Amygdala (tissue), 56 donors: ENCODE measurements at places on chromosomes 7 and 10.

DNA sequence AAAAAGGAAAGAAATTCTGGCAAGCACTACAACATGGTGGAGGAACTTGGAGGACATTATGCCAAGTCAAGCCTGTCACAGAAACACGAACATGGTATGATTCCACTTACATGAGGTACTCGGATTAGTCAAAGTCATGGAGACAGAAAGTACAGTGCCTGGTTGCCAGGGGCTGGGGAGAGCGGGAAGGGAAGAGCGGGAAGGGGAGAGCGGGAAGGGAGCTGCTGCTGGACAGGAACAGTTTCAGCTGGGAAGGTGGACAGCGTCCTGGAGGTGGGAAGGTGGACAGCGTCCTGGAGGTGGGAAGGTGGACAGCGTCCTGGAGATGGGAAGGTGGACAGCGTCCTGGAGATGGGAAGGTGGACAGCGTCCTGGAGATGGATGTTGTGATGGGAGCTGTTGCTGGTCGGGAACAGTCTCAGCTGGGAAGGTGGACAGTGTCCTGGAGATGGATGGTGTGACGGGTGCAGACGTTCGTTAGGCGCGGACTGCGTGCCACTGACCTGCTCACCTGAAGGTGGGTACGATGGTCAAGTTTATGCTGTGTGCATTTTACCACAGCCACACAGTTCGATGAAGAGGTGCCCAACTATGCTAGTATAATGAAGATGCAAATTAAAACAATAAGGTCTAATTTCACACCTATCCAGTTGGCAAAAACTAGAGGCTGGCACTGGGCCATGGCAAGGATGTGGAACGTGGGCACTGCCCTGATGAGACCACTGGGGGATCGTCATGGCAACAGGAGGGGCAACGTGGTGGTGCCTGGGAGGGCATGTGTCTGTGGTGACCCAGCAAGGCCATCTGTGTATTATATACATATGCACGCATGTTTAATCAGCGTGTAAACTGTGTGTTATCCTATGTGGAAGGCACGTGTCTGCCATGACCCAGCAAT is 103.8 kb downstream of the NKX6-2 start:
- DNase-seq, result no peak

- no peak for DNase-seq
Measured at GRCh38 chr7:388961-389701, 99.2 kb downstream of the FOXL3 start.

- no peak for DNase-seq
Measured at GRCh38 chr7:91137153-91137787, 127.0 kb upstream of the FZD1 start.

GRCh38 chr7:100130608-100131453 is 4.1 kb downstream of the MBLAC1 start:
- DNase-seq, result peak; percentile 56

DNA sequence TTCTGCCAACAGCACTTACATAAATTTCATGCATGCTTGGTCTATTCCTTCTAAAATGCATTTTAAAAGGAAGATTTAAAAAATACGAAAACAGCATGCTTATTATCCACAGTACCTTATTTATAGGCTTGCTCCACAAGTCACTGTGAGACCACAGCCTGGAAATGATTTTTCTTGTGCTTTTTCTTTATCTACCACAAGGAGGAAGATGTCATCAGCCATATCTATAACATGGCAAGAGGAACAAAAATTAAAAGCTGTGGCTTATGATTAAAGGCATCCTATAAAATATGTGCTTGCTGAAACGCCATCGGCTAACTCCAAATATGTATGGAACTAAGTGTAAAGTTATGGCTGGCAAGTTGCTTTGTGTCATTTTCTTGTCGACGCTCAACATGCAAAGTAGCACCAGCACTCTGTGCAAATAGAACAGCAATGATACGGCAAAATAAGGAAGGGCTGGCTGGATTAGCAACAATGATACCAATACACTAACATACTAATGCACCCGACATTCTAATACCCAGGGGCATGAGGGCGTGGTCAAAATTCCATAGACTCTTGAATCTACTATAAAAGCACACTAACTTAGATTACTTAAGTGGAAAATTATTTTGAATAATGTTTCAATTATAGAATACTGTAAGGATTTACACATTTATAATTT is 41.2 kb upstream of the AKR1E2 start:
- no peak for DNase-seq

GRCh38 chr10:103609231-103610082 is 116.0 kb downstream of the NEURL1 start:
- DNase-seq, result no peak

DNA sequence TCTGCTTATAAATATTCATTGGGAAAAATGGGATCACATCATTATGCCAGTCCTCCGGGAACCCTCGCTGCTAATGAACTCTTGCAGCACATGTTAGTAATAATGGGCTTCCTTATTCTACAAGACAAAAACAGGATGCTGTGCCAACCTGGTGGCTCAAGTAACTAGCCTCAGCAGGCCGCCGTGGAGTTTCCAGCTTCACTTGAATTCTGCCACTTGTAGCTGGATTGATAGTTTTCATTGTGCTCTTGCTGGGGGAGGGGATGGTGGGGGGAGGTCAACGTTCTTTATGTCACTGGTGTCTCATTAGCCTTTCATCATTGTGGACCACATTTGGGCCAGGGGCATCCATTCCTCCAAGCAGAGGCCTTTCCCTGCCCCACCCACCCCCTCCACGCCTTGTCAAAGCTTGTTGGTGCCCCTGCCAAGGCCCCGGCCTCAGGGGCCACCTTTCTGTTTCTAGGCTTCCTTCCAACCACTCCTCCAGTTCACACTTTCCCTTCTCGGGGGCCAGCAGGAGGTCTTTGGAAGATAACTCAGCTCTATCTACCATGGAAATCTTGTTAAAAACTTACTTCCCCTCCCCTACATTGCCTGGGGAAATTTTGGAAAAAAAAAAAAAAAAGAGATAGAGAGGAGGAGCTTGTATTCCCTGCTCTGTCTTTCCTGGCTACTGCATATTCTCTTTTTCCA is 153.9 kb downstream of the BMPER start:
- DNase-seq, result peak; percentile 66

GRCh38 chr7:30027065-30027456 is 559 bp upstream of the FKBP14 start:
- no peak for DNase-seq

- DNase-seq, result no peak
Measured at GRCh38 chr7:108225531-108226181, 95.5 kb upstream of the LAMB4 start.

DNA sequence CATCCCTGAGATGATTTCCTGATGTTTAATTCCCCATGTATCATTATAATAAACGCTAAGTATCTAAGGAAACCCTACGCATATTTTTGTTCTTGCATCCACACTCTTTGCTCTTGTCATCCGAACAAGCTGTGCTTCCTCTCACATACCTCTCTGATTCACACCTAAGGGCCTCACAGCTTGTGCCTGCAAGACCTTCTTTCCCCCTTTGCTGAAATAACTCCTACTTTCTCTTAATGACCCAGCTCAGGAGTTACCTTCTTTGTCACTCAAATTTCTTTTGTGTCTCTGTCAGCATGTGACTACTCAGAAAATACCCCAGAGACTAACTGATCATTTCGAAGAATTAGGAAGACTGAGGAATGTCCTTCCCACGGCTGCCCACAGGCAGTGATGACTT is 209.3 kb upstream of the IMMP2L start:
- no peak for DNase-seq

DNA sequence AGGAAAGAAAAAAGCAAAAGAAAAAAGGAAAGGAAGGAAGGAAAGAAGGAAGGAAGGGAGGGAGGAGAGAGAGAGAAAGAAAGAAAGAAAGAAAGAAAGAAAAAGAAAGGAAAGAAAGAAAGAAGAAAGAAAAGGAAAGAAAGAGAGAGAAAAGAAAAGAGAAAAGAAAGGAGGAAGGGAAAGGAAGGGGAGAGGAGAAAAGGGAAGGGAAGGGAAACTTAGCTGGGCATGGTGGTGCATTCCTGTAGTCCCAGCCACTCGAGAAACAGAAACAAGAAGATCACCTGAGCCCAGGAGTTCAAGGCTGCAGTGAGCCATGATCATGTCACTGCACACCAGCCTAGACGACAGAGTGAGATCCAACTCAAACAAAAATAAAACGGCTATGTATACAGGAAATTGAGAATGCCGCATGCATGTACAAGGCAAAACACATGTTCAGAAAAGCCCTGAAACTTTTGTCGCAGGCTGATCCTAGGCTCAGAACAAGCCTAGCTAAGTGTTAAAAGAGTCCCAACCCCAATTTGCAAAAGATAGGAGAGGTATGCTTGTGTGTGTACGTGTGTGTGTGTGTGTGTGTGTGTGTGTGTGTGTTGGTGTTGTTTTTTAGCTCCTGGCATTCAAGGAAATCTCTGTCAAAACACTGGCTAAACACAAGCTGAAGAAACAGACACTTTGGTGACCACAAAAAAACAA is 6.6 kb upstream of the NPC1L1 start:
- DNase-seq, result no peak

- DNase-seq, result no peak
Measured at GRCh38 chr7:69864274-69864673, 266.0 kb downstream of the AUTS2 start.

- DNase-seq, result no peak
Measured at GRCh38 chr10:75956624-75957023, 525.2 kb downstream of the LRMDA start.

GRCh38 chr7:132463922-132464321 is 112.3 kb downstream of the PLXNA4 start:
- no peak for DNase-seq

DNA sequence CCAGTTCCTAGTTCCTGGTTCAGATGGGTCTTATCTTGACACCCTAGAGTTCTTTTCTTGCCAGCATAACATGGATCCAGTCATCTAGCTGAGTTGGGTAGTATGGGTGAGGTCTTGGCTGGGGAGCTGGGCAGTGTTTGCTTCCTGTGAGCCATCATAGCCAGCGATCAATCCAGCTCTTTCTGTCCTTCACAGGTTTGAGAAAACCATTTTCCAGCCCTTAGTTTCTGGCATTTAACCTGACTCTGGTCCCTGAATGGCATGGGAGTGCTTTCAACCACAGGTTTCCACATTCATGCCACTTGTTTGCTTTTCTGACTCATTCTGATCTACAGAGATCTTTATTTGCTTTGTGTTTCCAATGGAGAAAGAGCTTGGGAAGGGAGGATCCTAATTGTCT is 8.6 kb downstream of the SLC13A1 start:
- DNase-seq, result no peak

GRCh38 chr10:130052193-130052592 is 58.4 kb downstream of the C10orf143 start:
- DNase-seq, result no peak

DNA sequence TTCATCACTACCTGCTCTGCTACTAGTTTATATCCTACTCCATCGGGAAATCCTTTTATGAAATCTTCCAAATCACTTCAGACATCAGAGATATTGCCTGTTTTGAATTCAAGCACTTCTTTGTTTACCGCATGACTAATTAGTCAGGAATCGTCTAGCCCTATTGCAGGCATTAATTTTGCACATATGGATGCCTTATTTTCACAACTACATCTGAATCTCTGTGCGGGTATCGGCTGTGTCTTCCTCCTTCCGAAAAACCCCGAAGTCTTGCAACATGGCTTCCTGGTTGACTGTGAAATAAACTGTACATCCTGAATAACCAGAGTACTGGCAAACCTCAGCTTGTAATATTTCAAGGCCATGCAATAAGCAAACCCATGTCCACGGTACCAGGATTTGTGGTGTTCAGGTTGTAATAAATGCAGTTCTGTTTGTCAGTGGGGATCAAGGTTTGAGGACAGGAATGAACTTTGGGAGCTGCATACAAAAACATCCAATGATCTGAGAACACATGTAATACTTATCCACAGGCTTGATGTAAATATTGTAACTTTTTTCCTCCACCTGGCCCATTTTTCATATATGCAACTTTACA is 642.1 kb downstream of the PARD3 start:
- DNase-seq, result no peak

GRCh38 chr7:116857052-116857451 is 5.3 kb upstream of the CAPZA2 start:
- DNase-seq, result no peak

DNA sequence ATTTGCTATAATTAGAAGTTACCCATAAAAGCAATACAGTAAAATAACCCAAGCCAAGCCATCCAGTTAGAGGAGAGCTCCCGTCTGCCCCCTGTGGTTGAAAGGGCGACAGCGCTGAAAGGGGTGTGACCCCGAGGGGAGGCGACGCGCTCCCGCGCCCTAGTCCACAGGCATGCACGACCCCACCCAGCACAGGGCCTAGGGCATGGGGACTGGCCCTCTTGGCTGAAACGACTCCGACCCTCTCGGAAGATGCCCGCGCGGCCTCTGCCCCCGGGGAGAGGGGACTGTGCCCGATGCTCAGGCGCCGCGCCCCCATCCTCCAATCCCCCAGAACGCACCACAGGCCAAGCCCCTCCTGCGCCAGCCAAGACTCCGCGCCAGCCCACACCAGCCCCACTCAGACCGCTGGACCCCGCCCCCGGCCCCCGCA is 64.0 kb downstream of the CSGALNACT2 start:
- DNase-seq, result no peak

GRCh38 chr7:18861514-18862118 is 255.8 kb downstream of the TWIST1 start:
- no peak for DNase-seq

DNA sequence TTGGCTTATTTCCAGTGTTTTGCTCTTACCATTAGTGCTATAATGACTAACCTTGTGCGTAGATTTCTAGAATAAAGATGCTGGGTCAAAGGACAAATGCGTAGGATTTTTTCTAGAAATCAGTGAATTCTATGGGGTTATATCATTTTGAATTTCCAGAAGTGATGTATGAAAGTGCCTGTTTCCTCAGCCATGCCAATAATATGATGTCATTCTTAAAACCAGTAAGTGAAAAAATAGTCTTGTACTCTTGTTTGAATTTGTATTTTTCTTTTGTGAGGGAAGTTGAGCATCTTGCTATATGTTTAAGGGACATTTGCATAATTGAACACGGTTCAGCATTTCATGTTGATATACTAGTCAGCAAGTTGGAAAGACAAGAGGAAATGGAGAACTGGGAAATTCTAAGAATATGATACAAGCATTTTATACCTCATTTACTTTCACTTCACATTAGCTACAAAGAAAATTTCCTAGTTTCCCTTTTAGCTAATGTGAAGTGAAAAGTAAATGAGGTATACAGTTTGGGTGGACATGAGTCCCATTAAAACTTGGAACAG is 3.8 kb upstream of the DNAH11 start:
- no peak for DNase-seq
